EH (cell line): ENCODE measurements at places on chromosomes 1 and 21.
A peak's percentile ranks its signal among the peaks of the same experiment; 100 is the strongest.

DNA sequence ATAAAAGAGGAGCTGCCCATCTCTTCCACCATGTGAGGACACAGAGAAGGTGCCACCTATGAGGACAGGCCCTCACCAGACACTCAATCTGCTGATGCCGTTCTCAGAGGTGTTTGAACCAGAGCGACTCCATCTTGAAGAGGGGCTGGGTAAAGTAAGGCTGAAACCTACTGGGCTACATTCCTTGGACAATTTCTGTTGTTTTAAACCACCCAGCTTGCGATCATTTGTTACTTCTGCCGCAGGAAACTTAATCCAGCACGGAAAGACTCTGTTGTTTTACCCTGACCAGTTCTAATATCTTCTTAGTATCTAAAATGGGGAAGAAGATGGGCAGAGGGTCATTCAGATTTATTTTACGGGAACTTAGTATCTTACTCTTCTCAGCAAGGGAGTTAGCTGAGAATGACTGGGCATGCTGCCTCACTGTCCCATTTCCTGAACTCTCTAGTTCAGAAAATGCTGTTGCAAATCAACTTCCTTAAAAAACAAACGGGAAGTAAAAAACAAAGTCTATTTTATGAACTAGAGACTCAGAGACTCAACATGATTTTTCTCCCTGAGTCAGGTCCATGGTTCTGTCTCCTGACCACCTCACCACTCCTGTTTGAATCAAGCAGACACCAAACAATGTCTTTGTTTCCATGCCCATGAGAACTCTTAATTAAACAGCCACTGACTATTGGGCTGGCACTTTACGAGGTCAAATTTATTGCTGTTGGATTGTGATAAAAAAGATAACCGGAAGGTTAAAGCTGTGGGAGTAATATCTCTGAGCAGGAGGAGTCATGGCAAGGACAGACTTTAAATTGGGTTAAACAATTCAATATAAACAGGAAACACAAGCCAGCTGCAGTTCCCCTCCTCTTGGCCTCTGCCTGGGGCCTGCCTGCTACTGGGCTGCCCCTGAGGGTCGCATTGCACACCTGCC lies 23.8 kb upstream of the IFNAR1 start:
- DNase-seq: peak; percentile 22

DNA sequence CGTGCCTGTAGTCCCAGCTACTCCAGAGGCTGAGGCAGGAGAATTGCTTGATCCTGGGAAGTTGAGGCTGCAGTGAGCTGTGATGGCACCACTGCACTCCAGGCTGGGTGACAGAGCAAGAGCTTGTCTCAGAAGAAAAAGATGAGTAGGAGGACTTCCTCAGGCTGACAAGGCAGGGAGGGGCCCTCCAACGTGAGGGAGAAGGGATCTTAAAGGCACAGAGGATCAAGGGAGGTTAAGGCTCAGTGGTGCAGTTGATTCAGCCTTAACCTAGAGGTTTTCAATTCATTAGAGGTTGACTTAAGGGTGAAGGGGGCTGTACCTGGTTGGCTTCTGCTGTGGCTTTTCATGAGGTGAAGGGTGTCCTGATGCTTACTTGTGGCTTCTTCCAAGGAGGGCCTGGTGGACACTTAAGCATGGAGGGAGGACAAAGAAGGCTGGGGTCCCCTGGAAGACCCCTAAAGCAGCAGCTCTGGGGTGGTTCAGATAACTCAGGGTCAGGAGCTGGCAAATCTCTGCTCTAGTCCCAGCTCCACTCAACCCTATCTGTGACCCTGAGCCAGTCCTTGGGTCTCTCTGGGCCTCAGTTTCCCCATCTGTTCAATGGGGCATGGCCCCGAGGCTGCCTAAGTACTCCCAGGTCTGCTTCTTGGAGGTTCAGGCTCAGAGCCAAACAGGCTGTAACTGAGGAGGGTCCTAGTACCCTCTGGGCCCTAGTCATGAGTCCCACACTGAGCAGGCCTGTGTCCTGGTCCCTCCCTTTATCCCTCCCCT lies 6.3 kb downstream of the EXTL1 start:
- peak; percentile 45 for DNase-seq

DNA sequence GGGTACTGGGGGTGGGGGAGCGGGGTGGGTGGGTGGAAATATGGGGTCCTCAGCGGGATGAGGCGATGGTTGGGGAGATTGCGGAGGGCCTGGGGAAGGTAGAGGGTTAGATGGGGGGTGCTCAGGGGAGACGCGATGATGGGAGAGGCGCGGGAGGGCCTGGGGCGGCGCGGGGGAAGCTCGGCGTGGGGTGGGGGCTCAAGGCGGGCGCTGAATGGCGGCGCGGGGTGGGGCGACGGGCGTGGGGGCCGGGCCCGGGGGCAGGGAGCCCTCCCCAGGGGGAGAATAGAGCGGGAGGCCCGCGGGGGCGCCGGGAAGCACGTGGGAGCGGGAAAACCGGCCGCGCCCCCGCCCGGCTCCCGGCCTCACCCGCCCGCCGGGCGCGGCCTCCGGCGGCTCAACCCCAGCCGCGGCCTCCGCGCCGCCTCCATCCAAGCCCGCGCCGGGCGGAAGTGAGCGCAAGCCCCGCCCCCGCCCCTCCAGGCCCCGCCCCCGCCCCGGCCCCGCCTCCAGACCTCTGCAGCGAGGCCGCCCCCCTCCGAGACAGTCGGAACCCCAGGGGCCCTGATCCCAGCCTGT lies at the start of gene FAAP20:
Gene FAAP20, minus strand, starts transcription at position 454 of the 579 bp plus-strand sequence. Its CDS starts 23 bp downstream, at position 431.
- DNase-seq: peak; percentile 75

DNA sequence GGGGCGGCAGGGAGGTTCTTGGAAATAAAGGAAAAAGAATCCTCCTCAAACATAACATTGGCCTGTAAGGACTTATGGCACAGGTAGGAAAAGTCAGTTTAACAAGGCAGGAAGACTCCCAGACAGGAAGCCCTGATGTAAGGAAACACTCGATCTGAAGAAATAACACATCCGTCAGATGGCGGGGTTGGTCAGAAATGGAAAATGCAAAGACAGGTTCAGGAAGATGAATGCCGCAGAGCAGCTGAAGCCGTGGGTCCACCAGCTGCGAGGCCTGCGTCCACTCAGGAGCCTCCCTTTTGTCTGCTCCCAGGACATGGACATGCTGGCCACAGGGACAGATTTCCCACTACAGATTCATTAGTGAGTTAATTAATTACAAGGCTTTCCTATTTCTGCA lies 3.8 kb downstream of the RSPH1 start:
- DNase-seq: no peak

- no peak for DNase-seq
Measured at GRCh38 chr1:150280138-150280707, 2.1 kb upstream of the CIART start.

GRCh38 chr1:55064071-55064581 lies 24.8 kb downstream of the PCSK9 start:
- peak; percentile 67 for DNase-seq
